ENCODE measurements at places on chromosomes 11 and 22.

- no peak for DNase-seq
Measured at GRCh38 chr11:107545101-107545514, 20.4 kb downstream of the ALKBH8 start.

DNA sequence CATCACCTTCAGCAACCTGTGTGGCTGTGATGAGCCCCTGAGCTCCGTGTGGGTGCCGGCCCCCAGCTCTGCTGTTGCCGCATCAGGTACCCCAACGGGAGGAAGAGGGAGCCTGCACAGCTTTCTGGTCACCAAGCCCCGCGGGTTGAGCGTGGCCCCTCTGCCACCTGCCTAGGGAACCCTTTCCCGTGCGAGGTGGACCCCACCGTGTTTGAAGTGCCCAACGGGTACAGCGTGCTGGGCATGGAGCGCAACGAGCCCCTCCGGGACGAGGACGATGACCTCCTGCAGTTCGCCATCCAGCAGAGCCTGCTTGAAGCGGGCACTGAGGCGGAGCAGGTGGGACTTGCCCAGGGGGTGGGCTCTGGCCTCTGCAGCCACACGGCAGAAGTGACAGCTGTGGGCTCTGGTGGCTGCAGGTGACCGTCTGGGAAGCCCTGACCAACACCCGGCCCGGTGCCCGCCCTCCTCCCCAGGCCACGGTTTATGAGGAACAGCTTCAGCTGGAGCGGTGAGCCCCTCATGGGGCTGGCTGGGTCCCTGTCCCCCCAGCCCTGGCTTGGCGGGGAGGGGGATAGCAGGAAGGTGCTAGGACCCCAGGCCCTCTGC is 1.9 kb upstream of the SSH3 start:
- DNase-seq = no peak

GRCh38 chr22:40535642-40536041 is 100.9 kb downstream of the MRTFA start:
- no peak for DNase-seq

DNA sequence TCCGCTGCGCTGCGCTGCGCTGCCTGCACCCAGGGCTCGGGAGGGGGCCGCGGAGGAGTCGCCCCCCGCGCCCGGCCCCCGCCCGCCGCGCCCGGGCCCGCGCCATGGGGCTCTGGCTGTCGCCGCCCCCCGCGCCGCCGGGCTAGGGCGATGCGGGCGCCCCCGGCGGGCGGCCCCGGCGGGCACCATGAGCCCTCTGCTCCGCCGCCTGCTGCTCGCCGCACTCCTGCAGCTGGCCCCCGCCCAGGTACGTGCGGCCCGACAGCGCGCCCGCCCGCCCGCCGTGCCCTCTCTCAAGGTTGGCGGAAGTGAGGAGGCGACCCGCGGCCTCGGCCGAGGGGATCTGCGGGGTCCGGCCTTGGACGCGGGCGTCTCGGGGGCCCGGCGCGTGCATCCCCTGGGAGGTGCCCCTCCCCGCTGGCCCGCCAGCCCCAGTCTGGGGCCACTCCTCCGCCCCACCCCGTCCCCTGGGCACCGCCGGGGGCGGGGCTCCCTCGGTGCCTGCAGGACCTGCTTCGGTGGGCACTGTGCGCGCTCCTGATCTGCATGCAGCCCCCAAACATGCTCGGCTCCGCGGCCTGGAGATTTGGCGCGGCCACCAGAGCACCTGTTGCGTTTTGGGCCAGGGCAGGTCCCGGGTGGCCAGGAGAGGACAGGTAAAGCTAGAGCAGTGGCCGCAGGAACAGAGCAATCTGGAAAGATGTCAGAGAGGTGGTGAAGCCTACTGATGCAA is 429 bp downstream of the VEGFB start:
- no peak for DNase-seq

GRCh38 chr11:73990730-73991129 is 8.1 kb upstream of the UCP2 start:
- no peak for DNase-seq

DNA sequence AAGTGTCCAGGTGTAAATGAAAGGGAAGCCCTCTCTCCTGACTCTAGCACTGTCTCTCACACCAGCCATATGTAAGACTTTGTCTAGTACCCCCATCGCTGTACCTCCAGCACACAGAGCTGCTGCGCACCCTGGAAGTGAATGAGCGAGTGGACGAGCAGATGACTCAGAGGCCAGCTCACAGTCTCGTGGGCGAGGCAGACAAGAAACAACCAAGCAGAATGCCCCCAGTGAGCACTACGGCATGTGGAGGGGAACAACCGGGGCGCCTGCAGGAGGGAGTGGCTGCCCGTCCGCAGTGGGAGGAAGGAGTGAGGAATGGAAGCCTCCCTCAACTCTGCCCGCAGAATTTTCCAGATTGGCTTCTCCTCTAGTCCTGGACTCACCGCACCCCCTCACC is 46.4 kb downstream of the MCM5 start:
- DNase-seq = peak; percentile 70

DNA sequence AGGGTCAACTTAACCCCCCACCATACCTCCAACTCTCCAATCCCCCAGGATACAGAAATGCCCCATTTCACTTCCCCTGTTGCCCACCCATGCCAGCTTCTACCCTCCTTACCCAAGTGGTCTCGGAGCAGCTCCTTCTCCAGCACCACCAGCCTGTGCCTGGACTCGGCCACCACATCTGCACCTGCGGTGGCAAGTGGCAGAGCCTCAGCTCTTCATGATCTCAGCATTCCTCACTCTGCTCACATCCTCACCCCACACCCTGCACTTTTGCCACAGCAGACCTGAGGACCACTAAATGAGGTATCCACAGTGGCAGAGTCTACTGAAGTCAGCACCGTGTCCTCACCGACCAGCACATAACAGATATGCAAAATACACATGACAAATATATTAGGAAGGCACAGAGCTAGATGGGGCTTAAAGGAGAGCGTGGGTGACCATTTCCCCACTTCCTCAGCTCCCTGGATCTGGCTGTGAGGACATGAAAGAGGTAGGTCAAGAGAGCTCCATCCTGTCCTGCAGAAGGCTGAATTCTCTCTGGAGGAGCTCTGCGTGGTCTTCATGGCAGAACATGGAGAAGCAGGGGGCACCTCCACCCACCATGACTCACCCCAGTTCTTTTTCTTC is 9.7 kb downstream of the NHERF4 start:
- peak; percentile 52 for DNase-seq

DNA sequence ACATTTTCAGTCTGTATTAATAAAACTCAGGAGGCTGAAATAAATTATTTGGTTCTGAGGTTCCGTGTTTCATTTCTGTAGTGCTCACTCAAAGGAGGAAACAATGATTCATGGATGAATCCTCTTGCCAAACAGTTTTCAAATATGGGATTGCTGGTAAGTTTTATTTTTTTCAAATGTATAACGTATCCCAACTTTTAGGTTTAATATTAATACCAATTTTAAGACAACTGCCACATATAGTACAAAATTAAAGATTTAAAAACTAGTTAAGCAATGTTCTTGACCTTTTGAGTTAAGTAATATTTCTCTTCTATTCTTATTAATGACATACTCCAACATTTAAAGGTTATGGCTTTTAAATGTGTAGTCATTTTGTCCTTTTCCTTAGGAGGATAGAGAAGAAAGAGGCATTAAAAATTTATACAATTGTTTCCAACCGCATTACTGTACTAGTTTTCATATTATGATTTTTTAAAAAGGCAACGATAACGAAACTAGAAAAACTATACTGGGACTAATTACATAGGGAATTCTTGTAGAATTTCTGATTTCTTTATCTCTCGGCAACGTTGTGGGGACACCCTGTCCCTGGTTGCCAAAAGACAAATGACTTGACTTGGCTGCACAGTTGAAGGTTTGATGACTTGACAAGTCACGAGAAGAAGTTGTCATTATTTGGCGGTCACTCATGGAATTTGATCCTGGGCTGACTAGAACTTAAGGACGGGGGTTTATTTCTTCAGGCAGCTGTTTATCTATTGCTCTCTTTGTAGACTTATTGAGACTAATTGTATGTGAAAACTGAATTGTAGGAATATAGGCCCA is 69.1 kb upstream of the ADSL start:
- peak; percentile 78 for DNase-seq

DNA sequence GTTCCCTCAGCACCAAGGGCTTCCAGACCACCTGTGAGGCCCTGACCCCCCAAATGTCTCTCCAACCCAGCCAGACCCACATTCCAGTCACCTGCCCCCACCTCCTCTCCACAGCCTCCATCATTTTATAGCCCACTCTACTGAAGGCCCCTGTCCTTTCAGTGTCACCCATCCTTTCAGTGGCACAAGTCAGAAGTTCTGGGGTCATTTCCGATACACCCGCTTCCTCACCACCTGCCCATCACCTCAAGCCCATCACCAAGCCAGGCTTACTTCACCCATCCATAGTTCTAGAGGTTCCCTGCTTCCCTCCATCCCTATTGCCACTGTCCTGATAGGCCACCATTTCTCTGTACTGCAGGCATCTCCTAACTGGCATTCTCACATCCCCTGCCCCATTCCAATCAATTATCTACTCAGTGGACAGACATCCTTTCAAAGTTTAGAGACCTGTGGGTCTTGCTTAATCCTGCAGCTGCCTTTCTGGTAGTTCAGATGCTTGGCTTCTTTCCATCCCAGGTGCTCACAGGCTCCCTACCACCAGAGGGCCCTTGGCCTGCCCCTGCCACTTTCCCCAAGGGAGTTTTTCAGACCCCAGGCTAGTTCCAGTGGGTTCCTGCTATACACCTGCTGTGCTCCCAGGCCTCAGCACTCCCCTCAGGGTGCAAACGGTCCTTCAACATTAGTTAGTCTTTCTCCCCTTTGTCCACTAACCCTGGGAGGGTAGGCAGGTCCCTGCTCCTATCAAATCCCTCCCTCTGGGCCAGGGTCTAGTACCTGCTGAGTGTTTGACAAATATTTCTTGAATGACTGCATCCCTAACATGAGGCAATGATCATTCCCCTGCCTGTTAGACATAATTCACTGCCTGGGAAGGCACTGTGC is 7.6 kb downstream of the KCNQ1OT1 start:
- no peak for DNase-seq

Measured in inflammatory macrophage treated with lipopolysaccharide for 4 hours (primary cell).